ENCODE measurements at places on chromosomes 4 and X. TPM values are rescaled to one million over a fixed set of nuclear protein-coding genes. Genes with fewer than 3 reads are reported as not detected.

DNA sequence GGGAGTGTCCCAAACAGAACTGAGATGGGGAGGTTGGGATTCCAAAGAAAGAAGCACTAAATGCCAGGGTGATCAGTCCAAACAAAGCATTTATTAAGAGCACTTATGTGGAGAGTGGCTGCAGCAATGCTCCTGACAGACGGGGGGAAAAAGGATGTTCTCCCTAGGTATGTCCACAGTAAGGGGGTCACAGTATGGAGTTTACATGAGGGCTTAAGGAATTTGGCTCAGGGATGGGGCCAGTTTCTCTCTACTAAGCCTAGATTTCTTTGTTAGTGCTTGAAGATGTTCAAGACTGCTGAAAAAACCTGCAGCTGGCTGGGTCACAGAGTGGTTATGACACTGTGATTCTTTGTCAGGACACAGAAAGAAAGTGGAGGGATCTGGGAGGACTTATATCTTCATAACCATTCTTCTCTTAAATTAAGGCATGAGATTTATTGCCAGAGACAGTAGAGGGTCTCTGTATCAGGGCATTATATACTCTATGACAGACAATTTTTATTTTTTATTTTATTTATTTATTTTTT is 1468.0 kb downstream of the C4orf33 start:
- H3K4me1 ChIP-seq: no peaks in the 10 kb centered on the region
- H3K27me3 ChIP-seq: no peaks in the 10 kb centered on the region
- DNase-seq: no peak
- H3K4me3 ChIP-seq: peak overlapping the region; percentile 29

DNA sequence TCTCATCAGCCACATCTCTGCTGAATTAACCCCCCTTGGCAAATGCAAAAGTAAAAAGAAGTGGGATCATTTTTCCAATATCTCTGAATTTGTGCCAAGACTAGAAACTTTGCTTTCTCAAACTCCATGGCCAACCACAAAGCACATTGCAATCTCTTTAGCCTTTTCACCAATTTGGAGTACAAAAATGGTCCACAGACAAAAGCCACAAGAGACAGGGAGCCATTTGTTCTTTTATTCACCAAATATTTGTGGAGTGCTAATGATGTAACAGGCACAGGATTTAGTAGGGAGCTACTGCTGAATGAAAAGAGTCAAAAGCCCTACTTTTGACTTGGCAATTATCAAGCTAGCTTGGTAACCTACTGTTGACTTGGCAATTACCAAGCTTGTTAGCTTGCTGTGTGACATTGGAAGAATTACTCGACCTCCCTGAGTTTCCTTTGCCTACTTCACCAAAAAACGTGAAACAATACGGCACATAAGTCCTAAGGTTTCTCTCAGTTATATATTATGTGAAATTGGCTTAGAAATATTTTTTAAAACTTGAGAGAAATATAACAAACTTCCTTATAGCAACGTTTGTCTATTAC is 97.1 kb upstream of the KLF3 start:
- no peak overlapping the region for H3K27ac ChIP-seq
- H3K36me3 ChIP-seq: no peaks in the 10 kb centered on the region
- H3K4me1 ChIP-seq: peaks cover 25% of the 10 kb centered on the region
- DNase-seq: no peak
- H3K27me3 ChIP-seq: no peaks in the 10 kb centered on the region

GRCh38 chr4:127731406-127731805 is 1.2 kb downstream of the SLC25A31 start:
- DNase-seq: no peak
- no peaks in the 10 kb centered on the region for H3K36me3 ChIP-seq
- no peak overlapping the region for H3K4me3 ChIP-seq
- H3K4me1 ChIP-seq: no peaks in the 10 kb centered on the region
- H3K27ac ChIP-seq: no peak overlapping the region

GRCh38 chr4:80071604-80072227 is 1.3 kb downstream of the ANTXR2 start:
- peaks cover 28% of the 10 kb centered on the region for H3K4me1 ChIP-seq
- H3K27ac ChIP-seq: peak overlapping the region; percentile 94
- peak overlapping the region; percentile 70 for H3K4me3 ChIP-seq
- DNase-seq: no peak
- no peaks in the 10 kb centered on the region for H3K27me3 ChIP-seq
- H3K36me3 ChIP-seq: peaks cover 18% of the 10 kb centered on the region

GRCh38 chr4:54716478-54717065 is 58.8 kb downstream of the KIT start:
- H3K4me3 ChIP-seq: no peak overlapping the region
- H3K36me3 ChIP-seq: no peaks in the 10 kb centered on the region

- peaks cover 33% of the 10 kb centered on the region for H3K36me3 ChIP-seq
- no peaks in the 10 kb centered on the region for H3K4me1 ChIP-seq
- peak; percentile 28 for DNase-seq
- no peak overlapping the region for H3K27ac ChIP-seq
- no peaks in the 10 kb centered on the region for H3K27me3 ChIP-seq
- no peak overlapping the region for H3K4me3 ChIP-seq
Measured at GRCh38 chrX:1421433-1422134, 29.7 kb upstream of the SLC25A6 start.

DNA sequence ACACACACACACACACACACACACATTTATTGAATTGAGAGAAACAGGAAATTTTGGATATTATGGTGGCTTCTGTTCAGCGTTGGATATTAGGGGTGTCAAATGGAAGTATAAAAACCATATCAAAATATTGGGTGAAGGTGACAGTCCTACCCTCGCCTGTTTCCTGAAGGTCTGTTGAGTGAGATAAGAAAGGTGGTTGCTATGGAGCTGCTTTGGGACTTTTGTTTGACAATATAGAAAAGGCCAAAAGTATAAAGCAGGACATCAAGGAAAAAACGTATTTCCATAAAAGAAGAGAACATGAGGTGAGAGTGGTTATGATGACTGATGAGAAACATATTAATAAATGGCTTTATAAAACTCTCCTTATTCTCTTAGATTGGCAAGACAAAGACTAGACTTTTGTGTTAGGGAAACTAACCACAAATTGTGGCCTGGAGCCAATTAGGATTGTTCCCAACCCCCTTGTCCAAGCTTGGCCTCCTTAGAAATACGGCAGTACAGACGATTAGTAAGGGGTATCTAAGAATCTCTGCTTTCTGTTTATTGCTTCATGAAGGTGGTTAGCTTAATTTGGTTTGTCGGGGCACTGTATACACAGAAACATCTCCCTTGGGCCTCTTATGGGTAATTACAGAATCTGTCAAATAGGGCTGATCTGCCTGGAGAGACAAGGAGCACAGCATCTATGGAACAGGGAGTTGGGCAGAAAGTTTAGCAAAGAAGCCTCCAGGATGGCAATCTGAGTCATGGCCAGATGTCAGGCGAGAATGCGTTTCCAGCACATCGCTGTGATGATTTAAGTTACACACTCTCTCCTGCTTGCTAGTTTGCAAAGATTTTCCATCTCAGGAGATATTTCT is 198.0 kb downstream of the CBR4 start:
- no peaks in the 10 kb centered on the region for H3K27me3 ChIP-seq
- no peak for DNase-seq
- H3K36me3 ChIP-seq: no peaks in the 10 kb centered on the region
- peak overlapping the region; percentile 19 for H3K27ac ChIP-seq
- H3K4me3 ChIP-seq: no peak overlapping the region
- H3K4me1 ChIP-seq: peaks cover 2% of the 10 kb centered on the region

DNA sequence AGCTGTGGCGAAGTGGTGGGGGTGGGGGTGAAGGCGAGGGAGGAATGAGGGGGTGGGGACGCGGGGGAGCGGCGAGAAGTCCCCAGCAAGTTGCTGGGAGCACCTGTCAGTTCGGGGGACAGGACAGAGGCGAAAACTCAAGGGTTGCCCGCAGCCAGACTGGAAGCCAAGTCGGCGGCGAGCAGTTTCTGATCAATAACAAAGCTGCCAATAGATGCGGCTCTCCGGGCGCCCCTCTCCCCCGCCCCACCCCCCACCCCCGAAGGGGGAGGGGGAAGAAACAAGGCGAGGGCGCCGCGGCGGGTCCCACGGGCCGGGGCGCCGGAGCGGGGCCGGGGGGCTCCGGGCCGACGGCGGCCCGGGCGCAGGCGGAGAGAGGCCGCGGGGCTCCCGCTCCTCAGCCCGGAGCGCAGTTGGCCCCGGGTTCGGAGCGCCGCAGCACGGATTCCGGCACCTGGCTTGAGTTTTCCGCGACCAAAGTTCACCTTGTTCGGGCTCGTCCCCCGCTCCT is 379 bp downstream of the PDGFC start:
- H3K4me3 ChIP-seq: peak overlapping the region; percentile 70
- DNase-seq: peak; percentile 74
- no peaks in the 10 kb centered on the region for H3K27me3 ChIP-seq
- peak overlapping the region; percentile 84 for H3K27ac ChIP-seq
- no peaks in the 10 kb centered on the region for H3K36me3 ChIP-seq

- DNase-seq: no peak
- peak overlapping the region; percentile 69 for H3K27ac ChIP-seq
- peaks cover 3% of the 10 kb centered on the region for H3K4me1 ChIP-seq
- no peaks in the 10 kb centered on the region for H3K27me3 ChIP-seq
Measured at GRCh38 chrX:49878128-49878833, 1.0 kb upstream of the USP27X start.

GRCh38 chrX:77426811-77427210 is 20.4 kb upstream of the FGF16 start:
- no peak for DNase-seq
- no peak overlapping the region for H3K27ac ChIP-seq
- H3K4me1 ChIP-seq: no peaks in the 10 kb centered on the region
- H3K4me3 ChIP-seq: no peak overlapping the region

- DNase-seq: no peak
- H3K27ac ChIP-seq: peak overlapping the region; percentile 5
- no peaks in the 10 kb centered on the region for H3K4me1 ChIP-seq
- peak overlapping the region; percentile 17 for H3K4me3 ChIP-seq
- H3K36me3 ChIP-seq: no peaks in the 10 kb centered on the region
- H3K27me3 ChIP-seq: no peaks in the 10 kb centered on the region
Measured at GRCh38 chr4:85778632-85779131, 303.7 kb downstream of the ARHGAP24 start.

- H3K27ac ChIP-seq: no peak overlapping the region
- H3K27me3 ChIP-seq: no peaks in the 10 kb centered on the region
- no peaks in the 10 kb centered on the region for H3K36me3 ChIP-seq
- no peaks in the 10 kb centered on the region for H3K4me1 ChIP-seq
Measured at GRCh38 chr4:17134100-17134499, 235.7 kb upstream of the LDB2 start.

GRCh38 chrX:23952984-23953907 is 45.4 kb downstream of the CXorf58 start:
- DNase-seq: no peak
- H3K36me3 ChIP-seq: no peaks in the 10 kb centered on the region
- peak overlapping the region; percentile 10 for H3K4me3 ChIP-seq
- no peaks in the 10 kb centered on the region for H3K4me1 ChIP-seq

- no peaks in the 10 kb centered on the region for H3K4me1 ChIP-seq
- no peak overlapping the region for H3K4me3 ChIP-seq
- no peak for DNase-seq
- no peak overlapping the region for H3K27ac ChIP-seq
Measured at GRCh38 chr4:188778905-188779304, 639.7 kb downstream of the TRIML1 start.

GRCh38 chr4:62168681-62169080 is 968.6 kb downstream of the ADGRL3 start:
- no peaks in the 10 kb centered on the region for H3K27me3 ChIP-seq
- no peak for DNase-seq
- no peaks in the 10 kb centered on the region for H3K4me1 ChIP-seq
- no peak overlapping the region for H3K4me3 ChIP-seq

GRCh38 chr4:8703857-8704495 is 111.4 kb downstream of the CPZ start:
- peaks cover 37% of the 10 kb centered on the region for H3K27me3 ChIP-seq
- no peak overlapping the region for H3K27ac ChIP-seq
- no peak overlapping the region for H3K4me3 ChIP-seq
- no peaks in the 10 kb centered on the region for H3K36me3 ChIP-seq
- no peaks in the 10 kb centered on the region for H3K4me1 ChIP-seq
- peak; percentile 54 for DNase-seq

DNA sequence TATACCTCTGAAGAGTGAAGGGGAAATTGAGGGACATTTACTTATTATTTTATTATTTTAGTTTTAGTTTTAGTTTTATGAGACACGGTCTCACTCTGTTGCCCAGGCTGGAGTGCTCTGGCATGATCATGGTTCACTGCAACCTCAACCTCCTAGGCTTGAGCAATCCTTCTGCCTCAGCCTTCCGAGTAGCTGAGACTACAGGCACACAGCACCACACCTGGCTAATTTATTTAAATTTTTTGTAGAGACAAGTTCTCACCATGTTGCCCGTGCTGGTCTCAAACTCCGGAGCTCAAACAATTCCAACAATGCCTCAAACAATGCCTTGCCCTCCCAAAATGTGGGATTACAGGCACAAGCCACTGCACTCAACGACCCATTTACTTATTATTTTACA is 68.4 kb upstream of the BMP2K start:
- no peak overlapping the region for H3K27ac ChIP-seq
- DNase-seq: no peak
- no peak overlapping the region for H3K4me3 ChIP-seq
- no peaks in the 10 kb centered on the region for H3K4me1 ChIP-seq
- no peaks in the 10 kb centered on the region for H3K27me3 ChIP-seq
- no peaks in the 10 kb centered on the region for H3K36me3 ChIP-seq

DNA sequence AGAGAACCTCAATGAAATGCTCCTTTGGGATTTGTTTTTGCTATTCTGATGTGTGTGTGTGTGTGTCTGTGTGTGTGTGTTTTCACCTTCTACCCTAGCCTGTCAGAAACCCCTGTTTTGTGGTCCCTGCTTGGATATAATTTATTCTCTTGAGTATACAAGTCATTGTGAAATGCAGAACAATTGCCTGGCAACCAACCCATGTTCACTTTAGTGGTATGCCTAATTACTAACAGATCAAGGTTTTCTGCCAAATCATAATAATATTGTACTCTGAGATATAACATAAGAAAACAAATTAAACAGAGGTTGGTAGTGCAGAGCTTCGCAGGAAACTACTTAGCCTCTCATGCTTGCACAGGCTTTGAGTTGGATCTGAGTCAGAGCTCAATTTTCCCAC is 7.0 kb upstream of the TET2 start:
- H3K4me3 ChIP-seq: no peak overlapping the region
- H3K27ac ChIP-seq: no peak overlapping the region
- no peaks in the 10 kb centered on the region for H3K4me1 ChIP-seq

PRDM8 gene
- 1.7 TPM for total RNA-seq

GPRASP2 gene
- total RNA-seq: 8.0 TPM

XG gene
- 0.64 TPM for total RNA-seq

PUDP gene
- 17.5 TPM for total RNA-seq

TKTL2 gene
- total RNA-seq: not detected

SSX2 gene
- not detected for total RNA-seq

SLC6A14 gene
- total RNA-seq: 50.2 TPM

PAGE4 gene
- not detected for total RNA-seq

CLIC2 gene
- 64.0 TPM for total RNA-seq

CAPN6 gene
- total RNA-seq: 0.43 TPM

EVC gene
- 27.6 TPM for total RNA-seq

MAMLD1 gene
- total RNA-seq: 5.0 TPM

LIMCH1 gene
- total RNA-seq: 369 TPM

MAB21L2 gene
- not detected for total RNA-seq

ASB12 gene
- total RNA-seq: 0.32 TPM

ARFIP1 gene
- 29.3 TPM for total RNA-seq

MAGEA11 gene
- total RNA-seq: not detected

TSR2 gene
- total RNA-seq: 38.4 TPM

SOD3 gene
- 198 TPM for total RNA-seq

Data from upper lobe of right lung (tissue), 1 donor.